T-helper 9 cell (primary cell): ENCODE measurements at places on chromosomes 1 and 21.

GRCh38 chr1:198880818-198881597 lies 242.2 kb downstream of the PTPRC start:
- DNase-seq: no peak

DNA sequence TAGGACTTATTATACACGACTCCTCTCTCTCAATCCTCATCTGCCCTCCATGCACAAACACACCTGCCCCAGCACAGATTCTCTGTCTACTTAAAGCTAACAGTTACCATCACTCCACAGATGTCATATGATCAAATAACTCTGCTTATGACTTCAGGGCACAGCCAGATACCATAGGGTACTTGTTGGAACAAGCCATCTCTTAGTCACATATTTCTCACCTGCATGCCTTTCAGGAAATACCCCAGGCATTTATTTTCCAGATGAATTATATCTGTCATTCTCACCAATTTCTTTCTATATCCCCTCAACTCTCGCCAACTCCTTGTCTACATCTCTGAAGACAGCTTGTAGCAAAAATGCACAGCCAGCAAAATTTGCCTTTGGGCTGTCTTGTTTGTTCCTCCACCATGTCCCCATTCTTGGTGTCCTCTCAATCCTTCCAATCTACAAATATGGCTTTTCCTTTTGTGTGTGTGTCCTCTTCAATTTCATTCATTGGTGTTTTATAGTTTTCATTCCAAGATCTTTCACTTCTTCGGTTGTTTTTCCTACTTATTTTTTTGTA lies 353.9 kb upstream of the CAMK1G start:
- DNase-seq: no peak

DNA sequence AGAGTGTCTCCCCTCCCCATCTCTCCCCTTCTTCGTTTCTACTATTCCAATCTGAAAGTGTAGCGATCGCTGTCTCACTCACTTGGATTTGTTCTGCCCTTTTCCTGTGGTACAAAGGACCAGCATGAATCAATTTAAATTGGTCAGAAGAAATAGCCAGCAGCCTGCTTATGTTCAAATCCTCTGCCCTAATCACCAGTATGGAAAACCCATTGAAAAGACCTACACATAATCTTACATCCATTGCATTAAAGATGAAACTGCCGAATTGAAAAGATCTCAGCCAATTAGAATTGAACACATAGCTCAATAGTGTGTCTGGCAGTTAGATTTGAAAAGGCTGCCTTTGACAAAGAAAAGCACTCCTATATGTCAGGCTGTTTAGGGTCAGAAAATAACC lies 122.6 kb downstream of the TNNI3K start:
- DNase-seq: no peak

DNA sequence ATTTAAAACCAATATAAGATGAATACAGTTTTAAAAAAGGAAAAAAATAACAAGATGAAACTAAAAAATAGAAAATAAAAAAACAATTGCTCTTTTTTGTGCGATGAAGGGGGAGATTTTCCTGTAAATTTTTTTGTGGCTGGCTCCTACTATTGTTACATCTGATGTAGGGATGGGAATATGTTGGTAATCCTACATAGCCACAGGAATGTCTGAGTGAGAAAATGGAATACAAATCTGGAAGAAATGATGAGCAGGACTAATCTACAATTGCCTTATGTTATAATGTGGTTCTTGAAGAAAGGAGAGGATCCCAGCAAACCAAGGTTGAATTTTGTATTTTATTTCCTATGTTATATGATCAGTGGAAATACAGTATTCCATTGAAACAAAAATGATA lies 40.9 kb downstream of the ATP6V1G3 start:
- no peak for DNase-seq

DNA sequence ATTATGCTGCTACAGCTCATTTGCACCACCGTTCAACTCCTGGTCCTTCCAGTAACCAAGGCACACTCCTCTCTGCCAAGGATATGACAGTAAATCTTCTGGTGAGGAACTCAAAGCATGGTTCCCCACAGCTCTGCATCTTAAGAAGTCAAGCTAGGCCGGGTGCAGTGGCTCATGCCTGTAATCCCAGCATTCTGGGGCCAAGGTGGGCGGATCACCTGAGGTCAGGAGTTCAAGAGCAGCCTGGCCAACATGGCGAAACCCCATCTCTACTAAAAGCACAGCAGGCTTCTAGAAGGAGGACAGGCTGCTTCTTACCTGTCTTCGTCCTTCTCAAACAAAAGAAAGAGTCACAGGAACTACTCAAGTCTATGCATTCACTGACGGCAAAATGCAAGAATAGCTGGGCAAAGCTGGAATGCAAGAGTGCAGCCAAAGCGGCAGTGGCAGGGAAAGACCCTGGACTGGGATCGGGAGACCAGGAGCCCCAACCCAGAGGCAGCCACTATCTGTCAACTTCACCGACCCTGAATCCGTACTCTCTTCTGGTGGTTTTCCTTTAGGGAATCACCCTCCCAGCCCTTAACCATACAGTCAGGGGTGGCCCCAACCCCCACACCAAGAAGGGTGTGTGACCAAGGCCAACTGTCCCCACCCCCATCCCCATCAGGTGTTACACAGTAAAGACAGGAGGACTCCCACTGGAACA lies 75.5 kb downstream of the NPHP4 start:
- DNase-seq: no peak

DNA sequence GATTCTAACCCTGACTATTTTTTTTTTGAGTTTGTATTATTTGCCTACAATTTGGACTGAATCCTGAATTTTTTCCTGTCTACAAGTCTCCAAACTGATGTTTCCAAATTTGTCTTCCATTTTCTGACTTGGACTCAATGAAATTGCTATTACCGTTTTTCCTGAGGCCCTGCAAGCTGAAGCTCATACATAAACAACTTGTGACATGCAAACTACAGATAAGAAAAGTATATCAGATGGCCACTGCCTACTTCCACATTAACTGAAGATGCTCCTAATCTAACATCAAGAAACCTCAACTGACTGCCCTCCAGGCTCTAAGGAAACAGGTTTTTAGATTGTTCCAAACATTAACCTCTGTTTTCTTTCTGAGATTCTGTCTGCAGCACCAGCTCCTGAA lies 51.1 kb upstream of the KLHDC7A start:
- DNase-seq: no peak

DNA sequence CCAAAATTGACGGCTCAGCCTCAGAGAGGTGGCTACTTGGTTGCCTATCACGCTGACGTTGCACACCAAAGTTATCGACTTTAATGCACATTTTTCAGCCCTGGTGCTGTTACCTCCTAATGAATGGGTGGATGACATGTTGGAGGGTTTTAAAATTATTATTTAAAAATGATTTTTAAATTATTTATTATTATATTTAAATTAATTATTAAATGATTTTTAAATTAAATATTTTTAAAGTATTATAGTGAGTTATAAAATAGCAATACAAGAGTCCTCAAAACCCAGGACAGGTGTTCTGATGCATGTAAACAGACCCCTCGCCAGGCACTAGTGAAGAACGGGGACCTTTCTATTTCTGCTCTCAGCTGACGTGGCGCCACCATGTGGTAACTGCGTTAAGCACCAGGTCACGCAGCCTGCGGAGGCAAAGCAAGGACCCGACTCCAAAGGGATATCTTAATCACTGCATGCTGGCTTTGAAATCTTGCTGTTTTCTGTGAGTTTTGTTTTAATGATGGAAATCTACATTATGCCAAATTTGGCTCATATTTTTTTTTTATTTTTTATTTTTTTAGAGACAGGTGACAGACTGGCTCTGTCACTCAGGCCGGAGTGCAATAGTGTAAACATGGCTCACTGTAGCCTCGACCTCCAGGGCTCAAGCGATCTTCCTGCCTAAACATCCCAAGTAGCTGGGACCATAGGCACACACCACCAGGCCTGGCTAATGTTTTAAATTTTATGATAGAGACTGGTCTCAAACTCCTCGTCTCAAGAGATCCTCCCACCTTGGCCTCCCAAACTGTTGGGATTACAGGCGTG lies 22.6 kb downstream of the CASP9 start:
- DNase-seq: peak; percentile 37

GRCh38 chr1:225766967-225767633 lies 10.5 kb upstream of the SRP9 start:
- DNase-seq: no peak

DNA sequence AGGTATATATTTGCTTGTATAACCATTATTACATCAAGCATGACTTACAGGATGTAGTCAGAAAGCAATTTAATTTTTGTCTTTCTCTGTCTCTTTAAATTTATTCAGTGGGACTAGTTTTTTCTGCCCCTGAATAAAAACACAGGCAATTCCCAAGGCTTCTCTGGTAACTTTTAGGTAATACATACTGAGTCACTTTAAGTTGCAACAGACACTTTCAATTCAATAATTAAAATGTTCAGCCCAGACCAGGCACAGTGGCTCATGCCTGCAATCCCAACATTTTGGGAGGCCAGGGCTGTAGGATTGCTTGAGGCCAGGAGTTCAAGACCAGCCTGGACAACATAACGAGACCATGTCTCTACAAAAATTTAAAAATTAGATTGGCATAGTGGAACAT lies 12.3 kb downstream of the SLC44A3 start:
- DNase-seq: no peak

GRCh38 chr21:45825219-45825618 lies 156.4 kb upstream of the COL6A1 start:
- no peak for DNase-seq

GRCh38 chr1:23242414-23242813 lies 25.1 kb upstream of the HTR1D start:
- DNase-seq: no peak

GRCh38 chr1:175095069-175095468 lies 27.4 kb downstream of the TNN start:
- no peak for DNase-seq

DNA sequence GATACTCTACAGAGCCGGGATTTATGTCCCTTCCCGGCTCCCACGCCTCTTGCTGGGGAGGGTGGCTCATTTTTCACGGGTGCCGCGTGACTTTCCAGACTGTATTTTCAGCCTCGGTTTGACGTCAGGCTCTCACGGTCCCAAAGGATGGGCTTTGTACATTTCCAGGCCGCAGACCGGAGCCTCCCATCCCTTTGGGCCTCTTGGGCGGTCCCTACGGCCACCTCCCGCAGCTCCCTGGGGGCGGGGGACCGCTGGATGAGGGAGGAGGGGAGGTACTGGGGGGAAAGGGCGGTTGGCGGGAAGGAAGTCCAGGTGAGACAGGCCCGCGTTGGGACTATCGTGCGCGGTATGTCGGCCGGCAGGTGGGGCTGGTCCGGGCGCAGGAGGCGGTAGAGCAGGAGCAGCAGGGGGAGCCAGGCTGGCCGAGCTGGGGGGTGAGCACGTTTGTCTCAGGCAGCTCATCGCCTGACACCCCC lies 17.9 kb downstream of the UBL4B start:
- DNase-seq: no peak

DNA sequence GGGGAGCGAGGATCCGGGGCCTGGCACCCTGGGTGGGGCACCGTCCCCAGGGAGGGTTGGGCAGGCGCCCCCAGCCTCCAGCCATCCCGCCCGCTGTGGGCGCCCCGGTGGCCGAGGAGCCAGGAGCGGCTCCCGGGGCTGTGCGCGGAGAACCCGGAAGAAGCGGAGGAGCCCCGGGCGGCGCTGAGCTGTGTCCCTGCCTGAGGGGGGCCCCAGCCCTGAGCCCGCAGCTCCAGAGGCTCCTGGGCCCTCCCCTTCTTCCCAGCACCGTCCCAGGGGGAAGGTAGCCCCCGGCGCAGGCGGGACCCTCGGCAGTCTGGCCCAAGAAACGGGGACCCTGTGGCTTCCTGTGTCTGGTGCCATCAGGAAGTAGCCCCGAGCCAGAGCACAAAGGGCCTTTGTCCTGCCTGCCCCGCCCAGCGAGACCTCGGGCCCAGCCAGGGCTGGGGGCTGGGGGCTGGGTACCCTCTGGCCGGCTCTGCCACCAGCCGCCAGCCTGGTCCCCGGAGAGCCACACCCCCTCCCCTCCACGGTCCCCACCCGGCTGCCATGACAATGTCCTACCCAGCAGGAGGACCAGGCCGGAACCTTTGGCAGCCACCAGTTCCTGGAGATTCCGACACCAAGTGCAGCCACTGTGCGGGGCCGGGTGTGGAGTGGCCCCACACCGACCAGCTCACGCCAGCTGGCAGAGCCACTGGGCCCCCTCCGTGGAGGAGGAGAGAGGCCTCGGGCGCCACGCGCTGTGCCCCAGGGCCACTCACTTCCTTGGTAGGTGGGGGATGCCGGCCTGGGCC lies 15.6 kb upstream of the TTLL10 start:
- DNase-seq: no peak

DNA sequence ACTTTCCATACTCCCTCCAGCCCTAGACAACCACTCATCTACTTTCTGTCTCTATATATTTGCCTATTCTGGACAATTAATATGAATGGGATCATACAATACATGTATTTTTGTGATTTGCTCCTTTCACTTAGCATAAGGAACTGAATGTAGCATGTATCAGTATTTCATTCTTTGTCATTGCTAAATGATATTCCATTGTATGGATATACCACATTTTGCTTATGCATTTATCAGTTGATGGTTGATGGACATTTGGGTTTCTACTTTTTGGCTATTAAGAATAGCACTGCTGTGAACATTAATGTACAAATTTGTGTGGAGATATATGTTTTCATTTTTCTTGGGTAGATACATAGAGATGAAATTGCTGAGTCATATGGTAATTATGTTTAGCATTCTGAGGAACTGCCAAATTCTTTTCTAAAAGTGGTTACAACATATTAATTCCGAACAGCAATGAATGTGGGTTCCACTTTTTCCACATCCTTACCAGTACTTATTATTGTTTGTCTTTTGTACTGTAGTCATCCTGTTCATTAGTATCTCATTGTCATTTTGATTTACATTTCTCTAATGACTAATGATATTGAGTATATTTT lies 121.0 kb downstream of the LRRC40 start:
- DNase-seq: no peak

GRCh38 chr1:166490437-166490991 lies 323.7 kb upstream of the FAM78B start:
- DNase-seq: no peak

- no peak for DNase-seq
Measured at GRCh38 chr1:65471861-65472332, 51.4 kb downstream of the LEPR start.

DNA sequence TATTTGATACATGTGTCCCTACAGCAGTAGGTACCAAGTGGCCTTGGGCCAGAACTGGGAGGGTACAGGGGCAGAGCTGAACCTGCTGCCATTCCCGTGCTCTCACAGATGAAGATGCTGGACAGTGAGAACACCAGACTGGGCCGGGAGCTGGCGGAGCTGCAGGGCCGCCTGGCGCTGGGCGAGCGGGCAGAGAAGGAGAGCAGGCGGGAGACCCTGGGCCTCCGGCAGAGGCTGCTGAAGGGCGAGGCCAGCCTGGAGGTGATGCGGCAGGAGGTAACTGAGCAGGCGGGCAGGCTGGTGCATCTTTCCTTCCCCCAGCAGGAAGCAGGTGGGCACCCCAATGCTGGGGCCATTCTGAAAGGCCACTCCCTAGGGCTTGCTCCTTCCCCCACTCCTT lies 21.9 kb downstream of the MFAP2 start:
- no peak for DNase-seq
